T-cell (primary cell): ENCODE measurements at places on chromosomes 4 and X.

- H3K4me3 ChIP-seq, result no peak overlapping the region
- DNase-seq, result no peak
- H3K36me3 ChIP-seq, result no peaks in the 10 kb centered on the region
- peaks cover 2% of the 10 kb centered on the region for H3K4me1 ChIP-seq
These were observed 133.3 kb upstream of the SFRP2 start for GRCh38 chr4:153922148-153922547.

DNA sequence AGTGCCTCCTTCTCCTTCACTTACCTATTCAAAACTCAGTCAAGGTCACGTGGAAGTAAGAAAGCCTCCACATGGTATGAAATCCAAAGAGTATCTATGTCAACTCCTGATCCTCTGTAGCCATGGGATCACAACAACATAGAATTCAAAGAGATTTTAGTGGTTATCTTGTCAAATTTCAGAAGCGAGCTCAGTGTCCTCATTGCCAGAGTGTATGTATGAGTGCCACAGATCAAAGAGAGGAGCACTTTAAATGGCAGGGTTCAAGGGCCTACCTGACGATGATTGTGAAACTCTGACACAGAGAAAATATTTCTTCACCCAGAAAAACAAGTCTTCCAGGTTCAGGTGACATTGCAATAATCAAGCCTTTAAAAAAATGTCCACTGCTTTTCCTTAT is 1.2 kb upstream of the ACE2 start:
- DNase-seq, result no peak
- H3K36me3 ChIP-seq, result no peaks in the 10 kb centered on the region
- no peaks in the 10 kb centered on the region for H3K27me3 ChIP-seq

DNA sequence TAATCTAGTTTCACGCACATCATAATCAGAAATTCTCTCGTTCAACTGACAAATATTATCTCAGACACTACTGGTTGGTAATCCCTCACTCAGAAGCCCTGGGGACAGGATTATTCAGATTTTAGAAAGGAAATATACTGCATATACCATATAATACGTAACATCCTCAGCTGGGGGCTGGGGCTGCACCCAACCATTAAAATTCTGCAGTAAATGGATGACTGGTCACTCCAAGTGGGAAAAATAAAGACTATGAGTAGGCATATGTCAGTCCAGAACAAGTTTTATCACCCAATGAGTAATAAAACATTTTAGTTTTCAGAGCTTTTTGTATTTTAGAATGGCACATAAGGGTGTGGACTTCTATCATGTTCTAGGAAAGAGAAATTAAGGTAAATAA is 121.7 kb upstream of the MAP3K15 start:
- no peak overlapping the region for H3K27ac ChIP-seq
- no peaks in the 10 kb centered on the region for H3K27me3 ChIP-seq
- DNase-seq, result no peak
- no peak overlapping the region for H3K4me3 ChIP-seq

DNA sequence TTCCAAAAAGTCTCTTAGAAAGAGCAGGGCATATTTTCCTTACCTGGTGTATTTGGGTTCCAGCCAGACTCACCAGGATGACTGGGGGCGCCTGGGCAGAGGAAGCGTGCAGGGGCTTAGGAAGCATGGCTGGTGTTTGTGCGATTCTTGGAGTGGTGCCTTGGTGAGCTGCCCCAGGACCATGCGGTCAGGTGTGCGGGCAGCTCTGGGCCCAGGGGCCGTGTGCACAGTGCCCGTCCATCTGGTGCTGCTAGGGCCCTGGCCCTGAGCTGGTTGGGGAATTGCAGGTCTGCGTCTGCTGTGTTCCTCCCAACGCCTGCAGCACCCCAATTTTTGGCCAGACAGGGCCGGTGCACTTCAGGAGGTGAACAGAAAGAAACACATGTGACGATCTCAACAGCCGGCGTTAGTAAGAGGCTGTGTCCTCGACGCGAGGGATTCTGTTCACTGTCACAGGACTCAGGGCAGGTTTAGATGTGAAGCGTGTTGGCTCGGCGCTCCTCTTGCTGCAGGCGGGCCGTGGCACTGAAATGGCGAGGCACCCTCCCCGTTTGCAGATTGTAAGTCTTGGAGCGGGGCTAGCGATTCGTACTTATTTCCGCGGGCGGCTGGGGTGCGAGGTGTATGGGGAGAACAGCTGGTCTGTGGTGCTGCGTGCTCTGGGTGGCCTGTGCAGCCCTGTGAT is 15.2 kb downstream of the RGS12 start:
- no peak overlapping the region for H3K27ac ChIP-seq
- DNase-seq, result no peak
- no peak overlapping the region for H3K4me3 ChIP-seq
- no peaks in the 10 kb centered on the region for H3K36me3 ChIP-seq

GRCh38 chr4:168541266-168541953 is 44.6 kb downstream of the PALLD start:
- DNase-seq, result no peak
- H3K27me3 ChIP-seq, result no peaks in the 10 kb centered on the region
- no peaks in the 10 kb centered on the region for H3K4me1 ChIP-seq
- no peaks in the 10 kb centered on the region for H3K36me3 ChIP-seq

DNA sequence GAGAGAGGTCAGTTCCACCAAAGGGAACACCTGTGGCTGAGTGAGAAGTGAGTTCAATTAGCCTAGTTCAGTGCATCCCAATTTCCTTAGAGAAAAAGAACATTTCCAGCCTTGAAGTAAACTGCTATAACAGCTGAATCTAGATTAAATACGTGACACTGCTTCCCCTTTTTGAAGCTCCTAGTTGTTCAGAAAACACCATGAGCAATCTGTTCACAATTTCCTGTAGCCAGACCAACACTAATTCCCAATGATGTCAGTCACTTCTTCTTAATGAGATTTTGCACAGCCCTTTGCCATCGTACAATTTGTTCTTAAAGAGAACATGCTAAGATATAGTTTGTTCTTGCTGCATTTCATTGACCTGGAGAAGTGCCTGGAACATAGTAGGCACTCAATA is 144.6 kb upstream of the EDNRA start:
- no peaks in the 10 kb centered on the region for H3K4me1 ChIP-seq
- H3K27ac ChIP-seq, result no peak overlapping the region
- no peaks in the 10 kb centered on the region for H3K27me3 ChIP-seq
- no peak for DNase-seq
- H3K4me3 ChIP-seq, result no peak overlapping the region
- no peaks in the 10 kb centered on the region for H3K36me3 ChIP-seq

DNA sequence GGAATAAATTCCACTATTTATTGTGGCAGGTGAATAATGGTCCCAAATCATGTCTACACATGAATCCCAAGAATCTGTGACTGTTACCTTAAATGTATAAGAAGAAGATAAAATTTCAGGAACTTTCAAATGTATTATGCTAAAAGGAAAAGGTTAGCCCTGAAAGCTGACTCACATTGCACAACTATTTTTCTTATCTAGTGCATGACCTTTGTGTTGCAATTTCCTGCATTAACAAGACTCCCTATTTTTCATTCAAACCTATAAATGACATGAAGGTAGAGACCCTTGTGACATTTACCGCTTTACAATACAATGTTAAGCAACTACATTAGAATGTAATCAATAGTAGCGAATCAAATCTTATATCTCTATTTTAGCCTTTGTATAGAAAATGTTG is 36.7 kb downstream of the UBQLN2 start:
- H3K27me3 ChIP-seq, result no peaks in the 10 kb centered on the region
- no peak overlapping the region for H3K27ac ChIP-seq
- no peaks in the 10 kb centered on the region for H3K4me1 ChIP-seq
- DNase-seq, result no peak
- peaks cover 5% of the 10 kb centered on the region for H3K36me3 ChIP-seq

- H3K4me1 ChIP-seq, result no peaks in the 10 kb centered on the region
- no peaks in the 10 kb centered on the region for H3K36me3 ChIP-seq
- no peak overlapping the region for H3K4me3 ChIP-seq
- H3K27me3 ChIP-seq, result peaks cover 12% of the 10 kb centered on the region
- H3K27ac ChIP-seq, result no peak overlapping the region
These were observed 209.3 kb downstream of the UGT8 start for GRCh38 chr4:114807759-114808404.

DNA sequence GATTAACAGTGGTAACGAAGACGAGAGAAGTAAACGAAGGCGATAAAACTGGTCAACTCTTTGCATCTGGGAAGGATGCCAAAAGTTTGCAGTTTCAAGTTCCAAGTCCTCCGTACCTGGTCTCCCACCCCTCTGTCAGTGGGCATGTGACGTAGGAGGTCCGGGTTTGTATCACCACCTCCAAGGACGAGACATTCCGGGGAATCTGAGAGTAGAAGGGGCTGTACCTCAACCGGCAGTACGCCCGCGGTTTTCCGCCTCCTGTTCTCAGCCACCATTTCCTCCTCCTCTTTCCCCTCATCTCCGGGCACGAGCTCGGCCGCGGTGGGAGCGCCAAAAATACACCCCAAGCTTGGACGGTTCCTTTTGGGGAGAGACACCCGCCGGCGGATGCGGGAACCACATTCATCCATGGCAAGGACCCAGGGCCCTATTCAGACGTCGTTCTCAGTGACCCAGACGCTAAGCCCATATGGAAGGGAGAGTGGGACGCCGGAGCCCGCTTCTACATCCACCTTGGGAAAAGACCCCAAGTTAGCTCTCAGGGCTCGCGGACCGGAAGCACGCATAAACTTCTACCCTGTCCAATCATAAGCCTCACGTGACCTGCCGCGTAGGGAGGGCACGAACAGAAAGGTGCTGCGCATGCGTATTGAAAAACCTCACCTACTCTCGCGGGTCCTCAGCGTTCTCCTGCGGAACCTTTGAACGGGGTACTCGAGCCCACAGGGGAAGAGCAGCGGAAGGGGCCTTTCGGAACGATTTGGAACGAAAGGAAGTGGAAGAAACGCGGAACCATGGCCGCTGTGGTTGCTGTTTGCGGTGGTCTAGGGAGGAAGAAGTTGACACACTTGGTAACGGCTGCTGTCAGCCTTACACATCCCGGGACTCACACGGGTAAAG is at the start of the genes HELQ and MRPS18C:
TSS of gene HELQ (minus strand) at position 543 of the 903 bp plus-strand sequence. CDS start at position 413, 130 bp downstream.
TSS of gene MRPS18C (plus strand) at position 778 of the 903 bp plus-strand sequence. CDS start at position 798, 20 bp downstream.
- H3K27ac ChIP-seq, result peak within 1 kb of the TSS; percentile 96
- peak; percentile 98 for DNase-seq
- H3K4me1 ChIP-seq, result peaks cover 15% of the 10 kb centered on the region
- H3K36me3 ChIP-seq, result no peaks in the 10 kb centered on the region
- peak within 1 kb of the TSS; percentile 95 for H3K4me3 ChIP-seq
- no peaks in the 10 kb centered on the region for H3K27me3 ChIP-seq

DNA sequence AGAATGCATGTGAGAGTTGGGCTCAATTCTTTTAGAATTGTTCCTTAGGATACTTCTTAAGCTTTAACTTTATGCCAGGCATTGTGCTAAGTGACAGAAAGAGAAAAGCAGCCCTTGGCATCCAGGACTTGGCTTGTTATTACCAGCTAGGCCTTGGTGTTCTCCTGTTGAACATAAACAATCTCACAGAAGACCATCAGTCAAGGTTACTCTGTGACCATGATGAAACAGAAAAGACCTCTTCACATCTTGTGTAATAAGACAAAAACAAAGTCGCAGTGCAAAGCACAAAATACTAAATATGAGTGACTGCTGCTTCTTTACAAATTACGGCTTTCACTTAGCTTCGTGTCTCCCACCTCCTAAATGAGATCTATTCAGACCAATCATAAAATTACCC is 71.6 kb downstream of the CHIC2 start:
- H3K27ac ChIP-seq, result no peak overlapping the region
- DNase-seq, result no peak
- H3K4me1 ChIP-seq, result no peaks in the 10 kb centered on the region
- no peaks in the 10 kb centered on the region for H3K27me3 ChIP-seq
- H3K36me3 ChIP-seq, result no peaks in the 10 kb centered on the region

DNA sequence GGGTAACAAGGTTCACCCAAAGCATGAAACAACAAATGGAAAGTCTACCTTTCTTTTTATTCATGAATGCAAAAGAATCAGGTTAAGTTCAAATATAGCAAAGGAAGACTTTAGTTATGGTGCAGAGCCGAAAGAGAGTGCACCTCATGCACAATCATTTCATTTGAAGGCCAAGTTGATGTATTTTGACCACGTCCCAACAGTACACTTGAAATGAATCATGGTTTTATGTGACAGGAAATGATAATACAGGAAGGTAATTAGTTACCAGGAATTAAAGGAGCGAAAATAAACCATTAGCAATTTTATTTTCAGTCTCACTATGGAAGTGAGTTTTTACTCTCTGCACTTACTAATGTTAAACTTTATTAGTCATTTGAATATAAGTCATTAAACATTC is 281.2 kb upstream of the DIAPH2 start:
- no peaks in the 10 kb centered on the region for H3K27me3 ChIP-seq
- DNase-seq, result no peak
- no peak overlapping the region for H3K4me3 ChIP-seq
- H3K4me1 ChIP-seq, result no peaks in the 10 kb centered on the region

DNA sequence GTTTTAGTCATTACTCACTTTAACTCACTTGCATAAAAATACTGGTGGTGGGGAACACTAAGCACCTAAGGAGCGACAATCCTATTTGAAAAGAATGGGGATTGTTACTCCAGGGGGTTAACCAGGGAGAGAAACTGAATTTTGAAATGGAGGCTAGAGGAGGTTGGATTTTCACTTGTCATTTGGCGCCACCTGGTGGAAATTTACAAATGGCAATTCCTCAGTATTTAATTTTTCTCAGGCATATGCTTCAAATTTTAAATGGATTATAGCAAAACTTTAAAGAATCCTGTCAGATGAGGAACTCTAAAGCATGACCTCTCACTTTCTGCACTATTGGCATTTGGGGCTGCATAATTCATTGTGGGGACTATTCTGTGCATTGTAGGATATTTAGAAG is 2.7 kb upstream of the GEMIN8 start:
- peak; percentile 62 for DNase-seq
- H3K4me1 ChIP-seq, result peaks cover 16% of the 10 kb centered on the region
- peak overlapping the region; percentile 34 for H3K27ac ChIP-seq
- no peak overlapping the region for H3K4me3 ChIP-seq
- H3K27me3 ChIP-seq, result no peaks in the 10 kb centered on the region
- H3K36me3 ChIP-seq, result no peaks in the 10 kb centered on the region

GRCh38 chr4:94168321-94168720 is 39.3 kb upstream of the SMARCAD1 start:
- no peak overlapping the region for H3K4me3 ChIP-seq
- no peaks in the 10 kb centered on the region for H3K27me3 ChIP-seq
- H3K4me1 ChIP-seq, result no peaks in the 10 kb centered on the region
- H3K27ac ChIP-seq, result no peak overlapping the region
